ENCODE measurements at places on chromosomes 1 and 21. TPM values are rescaled to one million over a fixed set of nuclear protein-coding genes. Genes with fewer than 3 reads are reported as not detected.

Gene SAMSN1
- not detected for total RNA-seq

Gene OLIG2
- not detected for total RNA-seq

Gene CXADR
- total RNA-seq: 0.60 TPM

Gene TAF12
- 28.8 TPM for total RNA-seq
